ENCODE measurements at places on chromosomes 11 and 22. TPM values are rescaled to one million over a fixed set of nuclear protein-coding genes. Genes with fewer than 3 reads are reported as not detected.

The DRG1 gene
- total RNA-seq, result 64.7 TPM

The UCP3 gene
- 2.7 TPM for total RNA-seq

The OR51B5 gene
- total RNA-seq, result not detected

The TSGA10IP gene
- not detected for total RNA-seq

The RFPL3 gene
- total RNA-seq, result not detected

The YPEL4 gene
- total RNA-seq, result 0.71 TPM

The NCF4 gene
- total RNA-seq, result 51.0 TPM

The OR52B4 gene
- total RNA-seq, result not detected

The OR51I1 gene
- not detected for total RNA-seq

The LIPT2 gene
- total RNA-seq, result 1.3 TPM

The FAM180B gene
- total RNA-seq, result 0.55 TPM

The LIF gene
- total RNA-seq, result 34.8 TPM

The TSSK2 gene
- total RNA-seq, result not detected

The RTN4R gene
- 0.55 TPM for total RNA-seq

The MS4A4A gene
- 115 TPM for total RNA-seq

The PKNOX2 gene
- total RNA-seq, result 2.6 TPM

The SOX6 gene
- total RNA-seq, result 4.5 TPM

The TBX10 gene
- total RNA-seq, result not detected

The KDM4F gene
- not detected for total RNA-seq

All from mesenteric fat pad (tissue), 1 donor.